ENCODE measurements at places on chromosomes 5 and 9. TPM values are rescaled to one million over a fixed set of nuclear protein-coding genes. Genes with fewer than 3 reads are reported as not detected.

Gene PCSK1
- total RNA-seq = 3.6 TPM

DNA sequence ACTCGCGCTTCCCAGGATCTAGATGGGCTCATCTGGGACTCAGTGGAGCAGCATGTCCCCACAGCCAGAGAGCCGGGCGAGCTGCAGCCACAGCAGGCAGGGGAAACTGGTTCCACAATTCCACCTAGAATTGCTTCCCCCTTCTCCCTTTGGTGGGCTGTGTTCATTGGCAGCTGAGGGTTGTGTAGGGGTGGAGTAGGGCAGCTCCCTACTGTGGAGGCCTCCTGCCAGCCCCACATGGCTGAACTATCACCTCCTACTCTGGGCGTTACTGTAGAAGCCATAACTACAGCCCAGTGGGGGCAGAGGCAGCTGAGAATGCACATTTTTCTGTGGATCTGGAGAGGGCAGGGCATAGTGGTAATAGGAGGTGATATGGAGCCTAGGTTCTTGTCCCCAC lies 44.8 kb downstream of the PPARGC1B start:
- no peak for DNase-seq

Gene FGF18
- not detected for total RNA-seq

GRCh38 chr9:71797266-71797665 lies 29.0 kb upstream of the CEMIP2 start:
- DNase-seq = no peak

- DNase-seq = no peak
Observed at GRCh38 chr5:138508958-138509357, 34.1 kb downstream of the ETF1 start.

GRCh38 chr5:58153255-58153654 lies 306.6 kb downstream of the PLK2 start:
- no peak for DNase-seq

Gene CCL27
- not detected for total RNA-seq

DNA sequence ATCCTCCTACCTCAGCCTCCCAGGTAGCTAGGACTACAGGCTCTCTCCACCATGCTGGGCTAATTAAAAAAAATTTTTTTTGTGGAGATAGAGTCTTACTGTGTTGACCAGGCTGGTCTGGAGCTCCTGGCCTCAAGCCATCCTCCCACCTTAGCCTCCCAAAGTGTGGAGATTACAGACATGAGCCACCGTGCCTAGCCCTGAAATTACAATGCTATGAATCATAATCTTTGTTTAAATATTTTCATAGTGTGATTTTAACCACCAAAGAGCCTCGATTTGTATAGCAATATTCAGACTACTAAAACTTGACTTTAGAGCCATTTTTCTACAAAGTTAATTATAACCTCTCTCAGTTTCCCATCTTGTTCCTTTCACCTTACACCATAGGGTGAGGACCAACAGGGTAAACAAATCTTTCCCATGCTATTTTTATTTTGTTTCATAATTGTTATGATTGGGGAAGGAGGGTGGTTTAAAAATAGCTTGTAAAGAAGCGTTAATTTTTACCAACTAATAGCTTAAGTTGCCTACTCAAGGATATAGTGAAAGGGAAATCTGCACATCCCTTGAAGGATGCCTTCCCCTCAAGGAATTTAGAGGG lies 32.7 kb downstream of the UBE2D2 start:
- DNase-seq = no peak

- DNase-seq = no peak
Observed at GRCh38 chr9:136525207-136525606, 20.6 kb downstream of the NOTCH1 start.

DNA sequence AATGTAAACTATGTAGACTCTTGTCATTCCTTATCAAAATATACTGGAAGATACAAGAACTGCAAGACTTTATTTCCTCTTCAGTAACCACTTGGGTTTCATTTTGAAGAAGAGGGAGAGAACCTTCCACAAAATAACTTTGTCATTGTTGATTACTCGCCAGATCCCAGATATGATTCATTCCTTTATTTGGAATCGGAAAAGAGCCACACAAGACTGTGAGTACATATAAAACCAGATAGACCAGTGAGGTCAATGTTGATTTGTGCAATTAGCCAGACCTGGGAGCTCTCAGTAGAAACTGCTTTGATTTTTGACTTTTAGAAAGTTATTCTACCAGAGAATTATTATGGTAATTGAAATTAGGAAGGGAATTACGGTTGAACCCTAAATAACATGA lies 146.1 kb downstream of the TMEM167A start:
- no peak for DNase-seq

DNA sequence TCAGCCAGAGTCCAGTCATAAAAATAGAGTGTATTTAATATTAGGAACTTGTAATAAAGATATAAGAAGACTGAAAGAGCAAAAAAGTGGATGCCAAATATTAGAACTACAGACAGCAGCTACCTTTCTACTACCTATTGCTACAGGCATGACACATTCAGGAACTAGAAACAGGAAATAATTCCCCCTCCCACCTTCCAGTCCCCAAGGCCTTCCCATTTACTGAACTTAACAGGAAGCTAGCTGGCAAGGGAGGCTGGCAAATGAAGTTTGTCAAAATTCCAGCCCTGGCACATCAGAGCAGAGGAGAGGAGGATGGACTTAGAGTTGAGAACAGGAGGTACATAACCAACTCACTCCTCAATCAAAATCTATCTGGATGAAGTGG lies 50.2 kb upstream of the RIC1 start:
- no peak for DNase-seq

Gene SPATA6L
- total RNA-seq = 13.4 TPM

DNA sequence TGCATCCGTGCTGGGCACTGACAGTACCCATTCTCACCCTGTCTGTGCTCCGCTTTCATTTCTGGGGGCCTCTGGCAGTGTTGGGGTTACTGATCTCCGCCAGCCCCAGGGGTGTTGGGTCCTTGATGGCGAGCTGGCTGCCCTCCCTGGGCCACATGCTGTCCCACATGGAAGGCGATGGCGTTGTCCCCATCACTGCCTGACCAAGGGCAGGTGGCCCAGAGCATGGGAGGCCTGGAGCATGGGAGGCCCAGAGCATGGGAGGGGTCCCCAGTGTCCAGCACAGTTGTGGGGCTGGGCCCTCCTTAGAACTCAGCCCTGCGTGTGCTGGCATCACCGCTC lies 50.9 kb downstream of the RXRA start:
- no peak for DNase-seq

- no peak for DNase-seq
Observed at GRCh38 chr9:112574008-112574407, 87.4 kb downstream of the KIAA1958 start.
